Ovary (tissue), 10 donors: ENCODE measurements at places on chromosomes 7 and 10. TPM values are rescaled to one million over a fixed set of nuclear protein-coding genes. Genes with fewer than 3 reads are reported as not detected.

Gene ICA1
- polyA plus RNA-seq, result 4.0 TPM

Gene CHST15
- 37.2 TPM for polyA plus RNA-seq

Gene SOSTDC1
- 0.58 TPM for polyA plus RNA-seq

Gene ZNF273
- polyA plus RNA-seq, result 5.2 TPM

Gene GLI3
- 18.0 TPM for polyA plus RNA-seq

Gene HOXA2
- 0.73 TPM for polyA plus RNA-seq

Gene COL17A1
- 0.67 TPM for polyA plus RNA-seq

Gene EXOC6
- 6.2 TPM for polyA plus RNA-seq

Gene TMEM236
- polyA plus RNA-seq, result 0.12 TPM

Gene CALHM3
- not detected for polyA plus RNA-seq

Gene MKX
- polyA plus RNA-seq, result 7.4 TPM

Gene PAPOLB
- not detected for polyA plus RNA-seq

Gene CALML3
- not detected for polyA plus RNA-seq

Gene HOXA7
- 4.1 TPM for polyA plus RNA-seq

Gene OPN1SW
- polyA plus RNA-seq, result not detected

Gene DENND2A
- 55.1 TPM for polyA plus RNA-seq

Gene PCLO
- 2.6 TPM for polyA plus RNA-seq

Gene IFIT1
- polyA plus RNA-seq, result 23.0 TPM

Gene WDFY4
- polyA plus RNA-seq, result 1.8 TPM

Gene LDB3
- 3.6 TPM for polyA plus RNA-seq

Gene ECHDC3
- polyA plus RNA-seq, result 17.8 TPM

Gene IFIT3
- polyA plus RNA-seq, result 31.5 TPM

Gene LIPF
- polyA plus RNA-seq, result 0.75 TPM

Gene LRIT1
- not detected for polyA plus RNA-seq

Gene CLIP2
- polyA plus RNA-seq, result 28.9 TPM

Gene SPDYE16
- 0.71 TPM for polyA plus RNA-seq

Gene HIF1AN
- 9.9 TPM for polyA plus RNA-seq

Gene XRCC2
- 0.57 TPM for polyA plus RNA-seq
